ENCODE measurements at places on chromosomes 2 and 18.

GRCh38 chr2:63034526-63034925 lies 16.1 kb upstream of the OTX1 start:
- DNase-seq: no peak

DNA sequence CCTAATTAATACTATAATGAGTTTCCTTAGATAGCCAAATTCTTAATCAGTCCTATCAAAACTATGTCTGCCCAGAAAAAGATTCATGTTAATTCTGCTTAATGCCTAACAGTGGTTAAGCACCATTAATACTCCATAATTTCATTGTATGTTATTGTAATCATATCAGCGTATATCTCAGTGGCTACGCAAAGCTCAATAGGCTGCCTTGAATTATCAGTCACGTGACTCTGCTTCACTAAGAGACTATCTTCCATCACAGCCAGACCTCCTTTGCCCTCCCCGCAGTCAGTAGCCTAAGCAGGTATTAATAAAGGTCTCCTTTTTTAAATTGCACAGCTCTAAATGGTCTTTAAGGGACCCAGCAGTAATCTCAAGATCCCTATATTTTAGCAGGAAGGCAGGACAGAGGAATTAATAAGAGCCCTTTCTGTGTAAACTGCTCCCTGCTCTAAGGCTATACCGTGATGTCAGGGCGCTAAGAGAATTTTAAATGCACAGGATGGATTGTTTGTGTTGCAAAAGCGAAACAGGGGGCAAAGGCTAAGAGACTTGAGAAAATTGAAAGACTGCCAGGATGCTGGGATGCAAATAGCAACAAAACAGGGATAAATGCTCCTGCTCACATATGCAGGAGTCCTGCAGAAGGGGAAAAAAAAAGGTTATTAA lies 215.6 kb upstream of the POU3F3 start:
- DNase-seq: no peak

GRCh38 chr2:39703181-39703872 lies 37.6 kb downstream of the TMEM178A start:
- DNase-seq: no peak

- no peak for DNase-seq
These were observed 7.0 kb downstream of the KIF5C start for GRCh38 chr2:148882051-148882450.

- DNase-seq: no peak
These were observed 1.1 kb downstream of the MAPK4 start for GRCh38 chr18:50560681-50561629.

GRCh38 chr18:79898952-79899608 lies 52.4 kb downstream of the SLC66A2 start:
- no peak for DNase-seq

DNA sequence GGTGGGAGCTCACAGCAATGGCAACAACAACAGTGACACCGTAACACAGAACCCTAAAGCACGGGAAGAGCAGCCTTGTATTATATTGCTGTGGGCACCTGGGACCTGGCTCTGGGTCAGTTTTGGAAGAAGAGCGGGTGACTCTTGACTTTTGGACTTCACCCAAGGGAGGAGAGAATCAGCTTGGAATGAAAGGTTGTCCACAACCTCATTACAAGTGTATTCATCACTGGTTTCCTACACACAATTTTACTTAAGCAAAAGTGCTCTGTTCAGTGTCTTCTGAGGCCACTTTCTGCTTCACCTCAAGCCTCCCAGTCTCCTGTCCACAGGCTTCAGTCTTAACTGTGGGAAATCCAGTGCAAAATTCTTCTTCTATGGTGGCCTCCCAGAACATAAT lies 263.8 kb downstream of the KCNE4 start:
- DNase-seq: no peak

DNA sequence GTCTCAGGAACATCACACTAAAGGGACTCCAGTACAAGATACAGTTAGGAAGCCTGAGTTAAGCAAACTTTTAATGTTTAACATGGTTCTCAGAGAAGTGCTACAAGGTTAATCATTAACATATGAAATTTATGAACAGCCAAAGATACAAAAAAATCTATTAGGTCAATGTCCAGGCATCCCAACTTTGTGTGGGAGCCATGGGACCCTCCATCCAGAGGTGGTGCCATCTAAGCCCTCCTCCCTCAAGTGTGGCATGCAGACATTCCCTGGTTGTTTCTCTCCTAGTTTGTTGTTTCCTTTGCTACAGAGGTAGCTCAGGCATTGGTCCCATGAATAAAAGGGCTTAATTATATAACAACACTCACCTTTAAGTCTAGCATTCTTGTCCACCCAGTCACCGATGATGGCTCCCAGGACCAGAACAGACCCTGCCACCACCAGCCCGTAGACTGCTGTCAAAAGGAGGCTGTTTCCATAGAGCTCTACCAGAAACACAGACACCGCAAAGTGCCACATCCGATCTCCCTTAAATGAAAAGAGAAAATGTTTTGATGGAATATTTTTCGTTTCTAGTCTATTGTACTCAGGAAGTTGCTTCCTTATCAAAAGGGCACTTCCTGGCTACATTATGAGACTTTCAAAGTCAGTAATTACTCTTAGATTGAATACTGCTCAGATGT lies 5.7 kb downstream of the SLC40A1 start:
- DNase-seq: no peak

DNA sequence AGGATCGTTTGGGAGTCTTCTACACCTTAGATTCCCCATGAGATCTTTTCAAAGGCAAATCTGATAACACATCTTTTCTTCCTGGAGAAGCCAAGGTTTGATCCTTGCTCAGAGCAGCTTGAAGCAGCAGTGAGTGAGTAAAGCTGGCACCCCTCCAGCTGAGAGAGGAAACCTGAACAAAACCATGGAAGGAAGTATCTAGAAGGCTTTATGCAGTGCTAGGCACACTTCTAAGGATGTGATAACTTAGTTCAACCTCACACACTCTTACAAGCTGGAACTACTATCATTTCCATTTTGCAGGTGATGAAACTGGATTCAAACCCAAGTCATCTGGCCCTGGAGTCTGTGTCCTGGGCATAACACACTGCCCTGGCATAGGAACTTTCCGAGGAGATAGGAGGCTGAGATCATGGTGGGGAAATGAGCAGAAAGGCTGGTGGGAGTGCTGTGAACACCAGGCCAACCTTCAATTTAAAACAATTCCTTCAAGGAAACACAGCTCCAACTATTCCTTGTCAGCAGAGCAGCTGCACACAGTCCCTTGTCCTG lies 71.2 kb downstream of the CTAGE1 start:
- no peak for DNase-seq

DNA sequence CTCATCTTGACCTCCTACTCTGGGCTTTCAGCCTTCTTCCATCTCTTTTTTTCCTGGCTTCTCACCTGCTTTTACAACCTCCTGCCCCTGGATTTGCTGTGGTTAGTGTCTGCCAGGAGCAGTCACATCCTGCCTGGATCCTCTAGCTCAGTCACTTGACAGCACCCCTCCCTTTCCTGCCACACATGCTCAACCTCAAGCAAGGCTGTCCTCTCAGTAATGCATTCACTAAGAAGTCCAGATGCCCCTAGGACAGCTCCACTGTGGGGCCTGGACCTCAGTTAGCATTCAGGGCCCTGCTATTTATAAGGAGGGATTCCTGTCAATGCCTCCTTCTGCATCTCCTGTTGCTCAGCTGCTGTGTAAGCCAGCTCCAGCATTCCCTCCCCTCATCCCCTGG lies 275.5 kb downstream of the SMAD2 start:
- no peak for DNase-seq

DNA sequence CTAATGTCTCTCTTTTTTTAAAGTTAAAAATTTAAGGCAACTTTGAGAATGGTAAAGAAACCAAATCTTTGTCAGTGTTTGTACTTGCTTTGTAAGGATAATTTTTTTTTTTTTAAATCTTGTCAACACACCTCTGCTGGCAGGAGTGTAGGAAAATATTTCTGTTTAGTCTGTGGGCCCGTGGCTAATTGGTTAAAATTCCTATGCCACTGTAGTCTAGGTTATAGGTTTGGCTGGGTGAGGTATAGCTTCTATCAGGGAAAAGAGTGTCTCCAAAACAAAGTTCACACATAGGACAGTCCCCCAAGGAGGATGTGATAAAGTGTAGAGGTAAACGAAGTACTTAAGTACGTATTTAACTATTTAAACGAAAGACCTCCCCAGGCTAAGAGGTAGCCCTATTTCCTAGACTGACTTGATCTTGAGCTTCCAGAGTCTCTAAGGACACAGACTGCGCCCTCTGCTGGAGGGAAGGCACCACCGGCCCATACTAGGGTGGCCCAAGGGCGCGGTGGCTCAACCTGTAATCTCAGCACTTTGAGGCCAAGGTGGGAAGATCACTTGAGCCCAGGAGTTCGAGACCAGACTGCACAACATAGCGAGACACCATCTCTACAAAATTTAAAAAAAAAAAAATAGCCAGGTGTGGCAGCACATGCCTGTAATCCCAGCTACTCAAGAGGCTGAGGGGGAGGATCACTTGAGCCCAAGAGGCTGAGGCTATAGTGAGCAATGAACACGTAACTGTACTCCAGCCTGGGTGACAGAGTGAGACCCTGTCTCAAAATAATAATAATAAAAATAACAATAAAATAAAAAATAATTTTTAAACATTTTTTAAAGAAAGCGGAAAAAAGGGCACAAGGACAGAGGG lies 8.9 kb downstream of the TEX44 start:
- DNase-seq: no peak

DNA sequence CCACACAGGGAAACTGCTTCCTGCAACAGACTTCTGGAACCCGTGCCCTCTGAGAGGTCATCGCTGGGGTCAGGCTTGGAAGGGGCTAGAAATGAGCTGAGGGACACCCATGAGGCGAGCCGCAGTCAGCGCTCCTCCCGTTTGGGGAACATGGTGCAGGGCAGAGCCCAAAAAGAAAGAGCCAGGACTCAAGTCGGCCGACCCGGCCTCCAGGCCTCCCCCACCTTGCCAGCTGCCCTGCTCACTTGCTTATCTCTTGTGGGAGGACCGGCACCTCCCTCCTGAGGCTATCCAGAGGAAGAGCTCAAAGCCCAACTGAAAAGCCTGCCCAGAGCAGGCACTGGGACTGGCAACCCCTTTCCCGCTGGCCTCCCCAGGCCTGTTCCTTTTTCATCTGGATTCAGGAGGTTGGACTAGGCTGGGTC lies 43.6 kb downstream of the SCTR start:
- DNase-seq: no peak

DNA sequence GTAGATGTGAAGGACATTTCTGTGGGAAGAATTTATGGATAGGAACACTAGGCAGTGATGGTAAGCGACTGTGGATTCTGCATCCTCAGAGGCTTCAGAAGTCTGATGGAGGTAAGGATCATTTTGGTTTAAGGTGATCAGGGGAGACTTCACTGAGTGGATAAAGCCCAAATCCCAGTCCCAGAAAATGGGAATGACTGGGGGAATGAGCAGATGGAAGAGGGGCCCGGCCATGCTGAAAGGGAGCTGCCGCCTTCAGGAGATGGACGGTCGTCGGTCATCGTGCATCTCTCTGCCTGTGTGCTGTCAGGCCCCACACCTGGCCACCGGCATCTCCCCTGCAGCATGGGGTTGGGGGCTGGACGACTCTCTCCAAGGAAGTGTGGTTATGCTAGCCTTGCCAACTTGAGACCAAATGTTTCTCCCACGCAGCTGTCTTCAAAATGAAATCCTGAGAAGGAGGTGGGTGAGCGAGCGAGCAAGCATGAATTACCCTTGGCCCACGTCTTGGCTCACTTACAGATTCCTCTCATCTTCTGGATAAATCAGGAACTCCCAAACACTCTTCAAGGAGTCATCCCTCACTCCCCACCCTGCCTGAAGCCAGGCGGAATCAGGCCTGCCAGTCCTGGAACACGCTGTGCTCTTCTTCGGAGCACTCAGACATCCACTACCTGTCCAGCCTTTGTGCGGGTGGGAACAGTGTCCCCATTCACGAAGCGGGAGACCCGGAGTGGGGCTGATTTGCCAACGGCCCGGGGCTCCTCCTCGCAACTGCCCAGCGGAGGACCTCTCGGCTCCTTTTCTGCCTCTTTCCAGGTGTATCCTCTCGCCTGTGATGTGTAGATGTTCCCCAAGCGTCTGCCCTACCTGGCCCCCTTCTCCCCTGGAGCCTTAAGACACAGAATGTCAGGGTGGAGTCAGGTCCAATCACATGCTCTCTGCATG lies 85.6 kb downstream of the PRKCE start:
- DNase-seq: no peak

DNA sequence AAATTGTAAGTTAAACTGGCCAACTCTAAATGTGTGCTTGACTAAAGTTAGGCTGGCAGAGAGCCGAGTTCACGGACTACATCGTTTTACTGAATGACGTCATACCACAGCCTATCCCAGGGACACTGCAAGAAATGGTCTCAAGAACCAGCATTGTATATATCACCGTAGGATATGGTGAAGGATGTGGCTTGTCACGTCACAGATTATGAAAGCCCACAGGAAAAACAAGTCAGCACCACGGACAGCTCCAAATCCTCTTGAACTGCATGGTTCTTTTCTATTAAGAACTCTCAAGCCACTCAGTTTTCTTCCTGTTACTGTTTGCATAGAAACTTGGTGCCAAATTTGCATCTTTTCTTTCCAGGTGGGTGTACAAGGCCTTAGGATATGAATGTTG lies 85.1 kb upstream of the ACAA2 start:
- no peak for DNase-seq

DNA sequence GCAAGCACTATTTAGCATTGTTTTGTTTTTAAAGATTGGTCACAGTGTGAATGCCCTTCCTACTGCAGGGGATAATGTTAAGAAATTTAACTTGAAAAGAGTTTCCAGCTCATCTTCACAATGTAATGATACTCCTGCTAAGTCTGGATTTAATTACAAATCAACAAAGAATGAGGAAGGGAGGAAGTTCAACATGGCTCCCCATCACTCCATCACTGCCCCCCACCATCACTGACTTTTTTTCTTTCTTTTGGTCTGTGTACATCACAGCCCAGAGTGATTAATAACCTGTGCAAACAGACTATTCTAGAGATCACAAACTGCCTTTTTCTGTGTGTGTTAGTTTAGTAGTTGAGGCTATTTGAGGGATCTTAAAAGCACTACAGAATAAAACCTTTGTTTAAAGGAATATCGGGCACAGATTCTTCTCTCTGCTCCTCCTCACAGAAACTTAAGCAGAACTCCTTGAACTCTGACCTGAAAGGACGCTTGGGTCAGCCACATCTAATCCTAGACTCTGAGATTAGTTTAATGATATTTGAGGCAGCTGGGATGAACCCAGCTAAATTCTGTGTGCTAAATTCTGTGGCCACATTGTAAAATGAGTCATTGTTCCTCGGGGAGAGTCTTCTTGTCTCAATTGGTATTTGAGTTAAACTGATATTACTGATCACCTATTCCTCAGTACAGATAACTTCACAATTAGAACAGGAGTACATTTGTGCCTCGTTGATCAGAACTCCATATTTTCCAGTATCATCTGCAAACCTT lies 47.8 kb downstream of the SATB2 start:
- no peak for DNase-seq

Measured in NCI-H1417 treated with DMSO at 0.1 percent for 48 hours (cell line).